ENCODE measurements at places on chromosomes 6 and 20.

GRCh38 chr20:11380283-11380682 lies 537.4 kb upstream of the BTBD3 start:
- DNase-seq: no peak

DNA sequence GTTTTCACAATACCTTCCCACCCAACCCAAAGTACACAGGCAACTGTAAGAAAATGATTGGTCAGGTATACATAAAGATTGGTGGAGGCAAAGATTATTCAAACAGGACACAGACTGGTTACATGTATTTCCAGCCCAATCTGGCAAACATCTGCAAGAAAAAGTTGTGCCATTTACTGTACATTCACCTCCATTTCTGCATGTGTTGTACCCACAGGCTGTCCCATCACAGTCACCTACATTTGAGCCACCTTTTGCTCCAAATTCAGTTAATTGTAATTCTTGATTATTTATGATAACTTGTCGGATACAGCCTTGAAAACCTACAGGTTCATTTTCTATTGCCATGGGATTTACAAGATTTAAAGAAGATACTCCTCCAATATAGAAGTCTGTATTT lies 85.6 kb downstream of the PHF3 start:
- no peak for DNase-seq

DNA sequence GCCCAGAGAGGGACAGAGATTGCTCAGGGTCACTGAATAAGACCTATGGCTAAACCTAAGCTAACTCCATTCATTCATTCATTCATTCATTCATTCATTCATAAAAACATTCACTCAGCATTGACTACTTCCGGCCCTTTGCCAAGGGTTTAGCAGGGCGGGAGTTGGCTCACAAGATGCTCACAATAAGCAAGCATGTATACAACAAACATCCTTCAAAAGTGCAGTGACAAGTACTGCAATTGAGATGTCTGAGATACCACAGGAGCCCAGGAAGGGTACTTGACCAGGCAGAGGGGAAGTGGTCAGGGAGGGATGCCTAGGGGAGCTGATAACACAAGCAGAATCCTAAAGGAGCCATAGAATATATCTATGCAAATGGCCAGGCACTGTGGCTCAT lies 18.2 kb upstream of the KIAA1755 start:
- no peak for DNase-seq

DNA sequence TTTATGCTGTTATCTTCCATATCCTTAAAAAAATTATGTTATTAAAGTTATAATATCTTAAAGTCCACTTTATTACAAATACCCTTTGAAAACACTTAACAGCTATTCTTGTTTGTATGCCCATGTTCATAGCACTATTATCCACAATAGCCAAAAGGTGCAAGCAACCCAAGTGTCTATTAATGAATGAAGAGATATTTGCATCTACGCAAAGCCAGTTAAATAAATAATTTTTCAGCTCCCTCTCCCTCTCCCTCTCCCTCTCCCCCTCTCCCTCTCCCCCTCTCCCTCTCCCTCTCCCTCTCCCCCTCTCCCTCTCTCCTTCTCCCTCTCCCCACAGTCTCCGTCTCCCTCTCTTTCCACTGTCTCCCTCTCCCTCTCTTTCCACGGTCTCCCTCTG lies 13.1 kb downstream of the CDK5RAP1 start:
- DNase-seq: no peak

DNA sequence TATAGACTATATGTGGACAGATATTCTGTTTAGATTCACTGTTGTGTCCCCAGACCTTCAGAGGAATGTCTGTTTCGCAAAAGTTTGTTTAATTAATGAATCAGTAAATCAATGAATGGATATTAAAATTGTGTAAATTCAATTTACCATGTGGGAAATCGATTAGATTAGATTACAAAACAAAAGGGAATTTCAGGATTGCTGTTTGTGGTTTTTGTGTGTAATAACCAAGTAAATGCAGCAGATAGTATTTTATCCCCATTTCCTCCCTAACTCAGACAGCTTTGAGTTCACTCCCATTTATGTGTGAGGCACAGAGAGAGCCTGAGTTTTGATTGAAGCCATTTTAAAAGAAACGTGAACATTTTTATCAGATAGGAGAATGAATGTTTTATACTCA lies 214.8 kb downstream of the ADGB start:
- peak; percentile 56 for DNase-seq

DNA sequence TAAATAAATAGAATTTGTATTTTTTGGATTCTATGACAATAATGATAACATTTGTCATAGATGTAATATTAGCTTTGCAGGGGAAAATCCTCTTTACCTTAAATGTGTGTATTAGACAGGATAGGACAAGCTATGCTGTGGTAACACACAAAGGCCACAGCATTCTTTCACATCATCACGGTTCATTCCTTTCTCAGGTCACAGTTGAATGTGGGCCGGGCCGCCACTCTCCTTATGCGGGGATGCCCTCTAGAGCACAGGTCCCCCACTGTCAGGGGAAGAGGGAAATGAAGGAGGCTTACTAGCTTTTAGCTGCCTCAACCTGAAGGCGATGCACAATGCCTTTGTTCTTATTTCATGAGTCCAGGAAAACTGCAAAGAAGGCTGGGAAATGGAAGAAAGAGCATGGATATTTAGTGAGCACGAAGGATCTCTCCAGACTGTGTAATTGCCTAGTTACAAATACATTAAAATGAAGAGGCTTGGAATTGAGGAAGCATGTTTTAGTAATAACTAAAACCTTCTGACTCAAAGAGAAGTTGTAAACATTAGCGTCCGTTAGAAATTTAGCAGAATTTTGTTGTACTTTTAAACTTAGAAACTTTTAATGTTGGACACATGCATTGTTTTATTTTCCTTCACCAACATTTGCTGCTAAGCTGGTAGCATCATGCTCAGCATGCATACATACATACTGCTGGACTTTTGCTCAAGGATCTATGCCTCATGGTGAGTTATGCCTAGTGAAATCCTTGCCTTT lies 248.9 kb upstream of the FOXQ1 start:
- no peak for DNase-seq

GRCh38 chr6:14957355-14958059 lies 288.4 kb upstream of the JARID2 start:
- no peak for DNase-seq

DNA sequence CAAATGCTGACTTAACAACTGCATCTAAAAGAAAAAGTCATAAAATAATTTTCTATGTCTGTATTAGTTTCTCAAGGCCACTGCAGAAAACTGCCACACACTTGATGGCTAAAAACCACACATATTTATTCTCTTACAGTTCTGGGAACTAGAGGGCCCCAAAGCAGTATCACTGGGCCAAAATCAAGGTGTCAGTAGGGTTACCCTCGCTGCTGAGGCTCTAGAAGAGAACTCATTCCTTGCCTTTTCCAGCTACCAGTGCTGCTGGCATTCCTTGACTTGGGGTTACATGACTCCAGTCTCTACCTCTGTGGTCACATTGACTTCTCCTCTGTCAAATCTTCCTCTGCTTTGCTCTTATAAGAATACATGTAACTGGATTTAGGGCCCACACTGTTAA lies 124.6 kb upstream of the THEMIS start:
- no peak for DNase-seq

DNA sequence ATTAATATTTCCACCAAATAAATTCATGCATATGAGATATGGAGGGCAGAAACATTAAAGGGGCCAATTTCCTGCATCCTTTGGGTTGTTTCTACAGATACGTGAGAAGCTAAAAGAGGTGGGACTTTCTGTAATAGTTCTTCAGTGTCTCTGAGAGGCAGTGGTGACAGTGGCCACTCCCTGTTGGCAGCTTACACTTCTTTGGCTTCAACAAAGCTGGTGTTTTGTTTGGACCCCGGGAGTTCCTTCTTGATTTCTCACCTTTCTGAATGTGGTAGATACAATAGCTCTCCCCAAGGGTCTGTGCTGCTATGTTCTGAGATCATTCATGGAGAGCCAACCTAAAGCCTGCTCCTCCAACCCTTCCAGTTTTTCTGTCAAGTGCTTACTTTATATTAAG lies 7.8 kb downstream of the PLCB1 start:
- no peak for DNase-seq

- peak; percentile 12 for DNase-seq
Measured at GRCh38 chr20:57473246-57474048, 51.5 kb downstream of the CTCFL start.

- DNase-seq: no peak
Measured at GRCh38 chr20:14219801-14220461, 117.5 kb downstream of the FLRT3 start.

DNA sequence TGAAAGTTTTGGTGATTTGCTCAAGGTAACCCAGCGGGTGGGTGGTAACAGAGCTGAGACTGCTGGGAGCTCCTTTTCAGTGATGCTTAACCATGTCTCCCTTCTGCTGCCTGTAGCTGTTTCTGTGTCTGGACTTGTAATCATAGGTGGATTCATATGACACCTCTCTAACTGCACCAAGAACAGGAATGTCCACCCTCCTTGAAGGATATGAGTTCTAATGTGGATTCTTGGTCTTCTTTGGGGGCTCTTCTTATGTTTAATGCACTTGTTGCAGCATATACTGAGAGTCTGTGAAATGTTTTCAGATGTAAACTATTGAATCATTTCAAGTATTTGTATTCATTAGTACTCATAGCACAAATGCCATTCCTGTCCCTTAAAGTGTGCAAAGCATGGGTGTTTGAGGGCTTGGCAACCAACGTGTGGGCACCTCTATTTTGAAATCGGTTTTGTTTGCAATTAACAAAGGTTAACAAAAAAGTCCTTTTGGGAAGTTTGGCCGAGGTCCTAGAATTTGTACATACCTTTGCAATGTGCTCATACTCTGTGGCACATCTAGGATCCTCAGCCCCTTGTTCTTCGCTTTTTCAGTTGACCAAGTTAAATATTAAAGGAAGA lies 138.0 kb downstream of the SOX4 start:
- DNase-seq: peak; percentile 59

GRCh38 chr6:79872986-79873385 lies 74.4 kb downstream of the ELOVL4 start:
- DNase-seq: peak; percentile 93

GRCh38 chr6:121435444-121436069 lies at the start of gene GJA1:
Gene GJA1 (plus strand): TSS chr6:121435646. CDS start chr6:121446848, 11,202 bp downstream.
- peak; percentile 89 for DNase-seq

GRCh38 chr6:82750556-82750955 lies 315.1 kb downstream of the UBE3D start:
- peak; percentile 5 for DNase-seq

DNA sequence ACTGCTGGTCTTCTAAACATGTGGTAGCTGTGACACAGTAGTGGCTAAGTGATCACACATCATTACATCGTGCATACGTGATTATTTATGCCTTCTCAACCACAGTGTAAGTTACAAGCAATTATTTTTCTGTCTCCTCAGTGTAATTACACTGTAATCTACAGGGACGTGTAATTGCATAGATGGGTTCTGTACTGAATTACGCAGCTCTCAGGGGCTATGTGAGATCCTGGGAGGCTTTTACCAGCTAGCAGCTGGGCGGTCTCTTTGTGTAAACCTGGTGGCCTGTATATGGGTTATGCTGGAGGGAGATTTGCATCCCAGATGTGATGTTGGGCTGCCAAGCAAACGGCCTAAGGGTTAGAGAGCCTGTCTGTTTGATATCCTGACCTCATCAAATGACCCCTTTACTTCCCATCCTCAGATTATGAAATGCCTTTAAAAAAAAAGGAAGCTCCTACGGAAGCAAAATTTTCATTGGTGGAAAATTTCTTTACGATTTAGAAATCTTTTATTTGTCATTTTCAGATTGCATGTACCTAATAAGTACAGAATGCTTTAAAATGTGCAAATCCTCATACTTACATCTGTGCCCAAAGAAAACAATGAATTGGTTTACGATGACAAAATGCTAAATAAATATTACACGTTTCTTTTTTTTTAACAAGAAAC lies 402.8 kb upstream of the JAG1 start:
- DNase-seq: no peak

- DNase-seq: peak; percentile 85
Measured at GRCh38 chr20:49936153-49937026, at the start of gene RNF114. Gene RNF114 (plus strand): TSS chr20:49936397. CDS start chr20:49936413, 16 bp downstream.

DNA sequence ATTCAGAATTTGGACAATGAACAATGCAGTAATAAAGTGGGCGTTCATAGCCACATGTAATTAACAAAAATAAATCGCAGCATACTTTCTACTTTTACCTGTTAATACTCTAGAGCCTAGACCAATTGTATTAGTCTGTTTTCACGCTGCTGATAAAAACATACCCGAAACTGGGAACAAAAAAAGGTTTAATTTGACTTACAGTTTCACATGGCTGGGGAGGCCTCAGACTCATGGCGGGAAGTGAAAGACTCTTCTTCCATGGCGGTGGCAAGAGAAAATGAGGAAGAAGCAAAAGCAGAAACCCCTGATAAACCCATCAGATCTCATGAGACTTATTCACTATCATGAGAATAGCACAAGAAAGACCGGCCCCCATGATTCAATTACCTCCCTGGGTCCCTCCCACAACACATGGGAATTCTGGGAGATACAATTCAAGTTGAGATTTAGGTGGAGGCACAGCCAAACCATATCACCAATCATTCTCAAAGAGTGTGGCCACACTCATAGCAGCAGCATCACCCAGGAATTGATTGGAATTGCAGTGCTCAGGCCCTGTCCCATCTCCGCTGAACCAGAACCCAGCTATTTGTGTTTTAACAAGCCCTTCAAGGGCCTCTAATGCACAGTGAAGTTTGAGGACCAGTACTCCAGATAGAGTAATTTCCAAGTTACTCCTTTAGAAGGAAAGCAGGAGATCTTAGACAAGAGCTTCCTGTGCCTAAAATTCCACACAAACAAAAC lies 650.0 kb downstream of the KIF16B start:
- DNase-seq: no peak

DNA sequence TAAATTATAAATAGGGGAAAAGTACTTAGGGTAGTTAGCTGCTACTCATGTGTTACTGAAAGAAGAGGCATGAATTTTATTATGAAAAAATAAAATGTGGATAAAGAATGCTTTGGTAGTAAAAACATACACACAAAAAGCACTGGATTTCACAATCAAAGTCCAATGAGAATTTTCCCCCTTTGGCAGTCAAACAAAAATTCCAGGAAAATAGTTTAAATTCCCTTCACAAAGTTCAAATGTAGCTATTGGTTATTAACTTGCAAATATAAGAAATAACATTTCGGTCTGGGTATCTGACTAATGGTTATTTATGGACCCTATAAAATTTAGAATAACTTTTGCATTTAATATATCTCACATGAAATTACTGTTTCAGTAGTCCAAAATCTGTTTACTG lies 210.4 kb downstream of the FOXC1 start:
- peak; percentile 72 for DNase-seq

DNA sequence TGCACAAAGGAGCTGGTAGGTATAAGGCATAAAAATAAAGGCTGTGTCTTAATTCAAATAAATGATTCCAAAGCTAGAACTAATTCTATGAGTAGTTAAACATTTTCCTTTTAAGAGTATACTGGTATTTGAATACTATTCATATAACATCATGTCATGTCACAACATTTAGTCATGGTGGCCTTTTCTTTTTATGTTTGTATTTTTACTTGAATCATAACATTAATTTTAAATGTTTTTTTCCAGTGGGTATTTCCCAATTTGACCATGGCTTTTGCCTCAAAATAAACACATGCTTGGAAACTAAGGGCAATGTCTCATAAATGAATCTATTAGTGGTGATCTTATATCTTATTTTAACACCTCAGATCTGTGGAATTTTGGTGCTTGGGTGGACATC lies 177.1 kb downstream of the CD109 start:
- peak; percentile 14 for DNase-seq
